Hair follicular keratinocyte (primary cell): ENCODE measurements at places on chromosomes 1 and 21. TPM values are rescaled to one million over a fixed set of nuclear protein-coding genes. Genes with fewer than 3 reads are reported as not detected.

The GCSAML gene
- total RNA-seq, result not detected in 2 replicates

The CNST gene
- total RNA-seq, result 4.9 and 5.6 TPM in 2 replicates

The LCE1C gene
- total RNA-seq, result 1.1 and 9.9 TPM in 2 replicates

The CFH gene
- total RNA-seq, result 1.4 and 5.5 TPM in 2 replicates

The BLACAT1 gene
- total RNA-seq, result 1.8 and 2.4 TPM in 2 replicates

The PRR9 gene
- not detected in 2 replicates for total RNA-seq

The TFF3 gene
- not detected in 2 replicates for total RNA-seq
